ENCODE measurements at places on chromosomes 2 and 18.

DNA sequence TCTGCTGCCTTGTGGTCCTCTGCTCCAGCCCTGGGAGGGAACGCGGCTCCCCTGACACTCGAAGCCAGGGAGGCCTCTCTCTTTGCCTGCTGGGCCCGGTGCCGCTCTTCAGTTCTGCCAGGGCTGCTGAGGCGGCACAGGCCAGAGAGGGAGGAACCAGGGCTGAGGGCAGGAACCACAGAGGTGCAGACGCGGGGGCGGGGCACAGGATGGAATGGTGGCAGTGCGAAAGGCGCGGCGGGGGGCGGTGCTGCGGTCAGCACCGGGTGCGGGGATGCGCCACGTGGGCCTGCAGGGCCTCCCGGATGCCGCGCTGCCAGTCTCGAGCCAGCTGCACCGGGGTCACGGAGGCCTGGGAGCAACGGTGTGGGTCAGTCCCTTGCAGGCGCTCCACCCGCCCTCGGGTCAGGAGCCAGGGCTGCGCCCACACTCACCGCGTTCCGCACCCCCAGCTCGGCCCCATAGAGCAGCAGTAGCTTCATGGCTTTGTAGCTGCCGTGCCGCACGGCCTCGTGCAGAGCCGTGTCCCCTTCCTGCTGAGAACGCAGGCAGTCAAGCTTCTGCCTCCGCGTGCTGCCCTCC is 4.4 kb downstream of the ANKRD23 start:
- DNase-seq, result no peak

DNA sequence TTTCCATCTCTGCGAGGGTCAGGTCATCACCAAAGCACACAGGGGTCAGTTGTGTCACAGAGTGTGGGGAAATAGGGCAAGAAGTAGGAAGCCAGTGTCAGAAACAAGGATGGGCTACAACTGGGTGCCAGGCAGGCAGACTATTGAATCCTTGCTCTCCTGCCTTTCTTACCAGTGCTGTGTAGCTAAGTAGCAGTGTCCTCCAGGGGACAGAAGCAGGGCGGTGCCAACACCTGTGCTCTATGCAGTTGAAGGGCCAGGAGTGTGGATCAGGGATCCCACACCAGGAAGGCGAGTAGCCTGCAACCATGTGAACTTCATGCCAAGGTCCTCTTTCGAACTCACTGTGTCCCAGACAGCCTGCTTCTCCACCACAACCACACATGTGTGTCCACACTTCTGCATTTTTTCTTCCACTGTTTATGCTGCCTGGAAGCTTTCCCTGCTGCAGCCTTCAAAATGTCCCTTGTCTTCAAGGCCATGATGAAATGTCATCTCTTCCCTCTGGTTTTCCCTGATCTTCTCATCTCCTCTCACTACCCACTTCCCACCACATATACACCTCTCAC is 25.4 kb upstream of the REG3G start:
- no peak for DNase-seq

DNA sequence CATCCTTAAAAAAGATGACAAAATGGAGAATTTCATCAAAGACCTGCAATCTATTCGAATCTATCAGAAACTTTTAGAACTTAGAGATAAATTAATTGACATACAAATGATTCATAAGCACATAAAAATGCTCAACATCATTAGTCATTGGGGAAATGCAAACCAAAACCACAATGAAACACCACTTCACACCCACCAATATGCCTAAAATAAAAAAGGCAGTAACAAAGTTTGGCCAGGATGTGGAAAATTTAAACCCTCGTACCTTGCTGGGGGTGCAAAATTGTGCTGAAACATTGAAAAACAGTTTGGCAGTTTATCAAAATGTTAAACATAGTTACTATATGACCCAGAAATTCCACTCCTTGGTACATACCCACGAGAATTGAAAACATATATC is 11.5 kb upstream of the EIF2AK3 start:
- no peak for DNase-seq

GRCh38 chr2:179031731-179032408 is 18.1 kb downstream of the CCDC141 start:
- DNase-seq, result no peak

DNA sequence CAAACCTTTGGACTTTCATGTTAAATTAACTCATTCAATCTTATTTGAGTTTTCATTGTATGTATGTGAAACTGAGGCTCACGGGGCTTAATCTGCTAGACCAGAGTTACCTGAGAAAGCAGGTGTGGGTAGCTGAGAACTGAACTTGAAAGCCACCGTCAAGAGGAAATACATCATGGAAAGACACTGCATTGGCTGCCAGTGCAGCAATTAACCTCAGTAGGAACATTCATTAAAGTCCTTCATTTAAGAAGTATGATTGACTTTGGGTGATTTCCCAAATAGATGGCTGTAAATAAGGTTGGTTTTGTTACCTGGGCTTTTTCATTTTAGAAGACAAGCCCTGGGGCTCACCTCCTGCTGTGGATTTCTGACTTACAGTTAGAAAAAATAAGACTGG is 36.5 kb upstream of the MGAT5 start:
- DNase-seq, result no peak

DNA sequence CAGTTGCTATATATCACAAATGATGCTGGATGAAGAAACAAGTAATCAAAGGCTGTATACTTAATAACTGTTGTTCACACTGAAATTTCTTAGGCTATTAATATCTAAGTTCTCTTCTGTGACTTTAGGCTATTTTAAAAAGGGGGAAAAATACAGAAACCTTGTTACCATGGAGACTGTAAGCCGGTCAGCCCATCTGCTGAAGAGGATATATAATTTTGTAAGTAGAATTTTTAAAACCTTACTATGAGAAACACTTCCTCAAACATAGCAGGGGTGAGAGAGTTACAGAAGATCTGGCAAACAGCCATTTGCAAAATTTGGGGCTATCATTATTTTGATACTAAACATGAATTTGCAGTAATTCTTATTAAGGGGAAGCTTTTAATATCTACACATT is 27.8 kb downstream of the CACNB4 start:
- DNase-seq, result no peak

DNA sequence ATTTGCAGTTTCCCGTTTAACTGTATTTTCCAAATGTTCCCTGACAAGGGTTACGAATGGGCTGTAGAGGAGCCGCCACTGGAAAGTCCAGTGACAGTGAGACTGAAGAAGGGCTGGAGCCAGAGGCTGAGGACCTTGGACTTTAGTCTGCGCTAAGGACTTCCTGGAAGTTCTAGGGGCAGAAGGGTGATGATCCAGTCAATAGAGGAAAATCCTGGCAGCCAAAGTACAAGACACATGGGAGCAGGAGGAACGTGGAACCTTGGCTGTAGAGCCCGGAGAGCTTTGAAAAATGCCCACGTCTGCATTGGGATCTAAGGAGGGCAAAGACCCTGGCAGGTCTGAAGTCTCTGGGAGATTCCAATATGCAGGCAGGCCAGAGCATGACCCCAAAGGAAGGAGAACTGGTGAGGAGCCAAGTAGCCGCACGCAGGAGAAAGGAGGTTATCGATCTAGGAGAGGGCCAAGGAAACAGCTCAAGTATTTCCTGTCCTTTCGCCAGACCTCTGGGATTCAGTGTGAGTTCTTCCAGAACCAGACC is 28.5 kb downstream of the MBP start:
- no peak for DNase-seq

GRCh38 chr2:9650119-9650821 is 19.5 kb upstream of the YWHAQ start:
- no peak for DNase-seq

DNA sequence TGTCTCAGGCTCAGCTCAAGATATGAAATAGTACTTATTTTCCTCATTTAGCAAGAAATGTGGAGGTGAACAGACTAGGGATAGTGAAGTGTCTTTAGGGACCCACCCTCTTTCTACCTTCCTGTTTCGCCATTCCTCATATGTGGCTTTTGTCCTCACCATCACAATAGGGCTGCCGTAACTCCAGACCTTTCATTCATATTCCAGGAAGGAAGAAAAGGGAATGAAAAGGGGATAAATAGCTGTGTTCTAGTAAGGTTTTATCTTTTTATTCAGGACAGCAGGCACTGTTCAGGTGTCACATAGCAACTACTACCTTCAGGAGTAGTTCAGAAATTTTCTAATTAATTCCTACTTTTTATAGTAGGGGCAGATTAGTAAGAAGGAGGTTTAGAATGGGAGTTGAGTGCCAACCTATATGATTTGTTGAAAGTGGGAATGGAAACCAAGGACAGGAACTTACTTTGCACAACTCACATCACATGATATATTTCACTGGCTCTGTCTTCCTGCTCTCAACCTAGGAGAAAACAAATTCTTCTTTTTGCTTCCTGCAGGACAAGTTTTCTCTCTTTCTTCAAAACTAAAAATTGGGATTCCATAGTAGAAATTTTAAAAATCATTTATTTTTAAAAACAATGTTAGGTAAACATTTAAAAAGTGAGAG is 36.0 kb upstream of the HDAC4 start:
- DNase-seq, result no peak

- no peak for DNase-seq
Measured at GRCh38 chr18:33630476-33630875, 52.5 kb downstream of the ASXL3 start.

DNA sequence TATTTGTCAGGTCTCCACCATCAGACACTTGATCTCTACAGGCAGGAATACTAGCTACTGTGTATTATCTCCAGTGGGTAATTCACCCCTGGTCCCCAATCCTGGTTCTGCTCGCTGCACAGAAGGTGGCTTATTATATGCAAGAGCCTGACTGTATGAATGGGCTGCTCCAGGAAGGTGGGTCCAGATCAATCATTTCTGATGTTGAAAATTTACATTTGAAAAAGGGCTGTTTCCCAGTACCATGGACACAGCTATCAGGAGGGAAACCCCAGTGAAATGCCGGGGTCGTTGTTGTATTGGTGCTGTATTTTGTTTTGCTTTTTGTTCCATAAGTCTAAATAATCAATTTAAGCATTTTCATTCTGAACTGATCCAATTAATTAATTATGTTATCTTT is 367.6 kb downstream of the RND3 start:
- no peak for DNase-seq

- DNase-seq, result peak; percentile 51
Measured at GRCh38 chr2:156110890-156111289, 221.6 kb downstream of the NR4A2 start.

DNA sequence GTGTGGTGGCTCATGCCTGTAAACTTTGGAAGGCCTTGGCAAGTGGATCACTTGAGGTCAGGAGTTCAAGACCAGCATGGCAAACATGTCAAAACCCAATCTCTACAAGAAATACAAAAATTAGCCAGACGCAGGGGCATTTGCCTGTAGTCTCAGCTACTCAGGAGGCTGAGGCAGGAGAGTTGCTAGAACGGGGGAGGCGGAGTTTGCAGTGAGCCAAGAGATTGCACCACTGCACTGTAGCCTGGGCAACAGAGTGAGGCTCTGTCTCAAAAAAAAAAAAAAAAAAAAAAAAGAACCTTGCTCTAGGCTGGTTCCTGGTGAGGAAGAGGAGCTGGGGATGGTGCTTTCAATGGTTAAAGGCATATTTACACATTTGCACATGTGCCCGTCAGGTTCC is 129.4 kb downstream of the LYPD6B start:
- no peak for DNase-seq

- no peak for DNase-seq
Measured at GRCh38 chr18:3450799-3451182, 819 bp downstream of the TGIF1 start.

- DNase-seq, result no peak
Measured at GRCh38 chr2:143574069-143574468, 444.9 kb downstream of the ARHGAP15 start.

DNA sequence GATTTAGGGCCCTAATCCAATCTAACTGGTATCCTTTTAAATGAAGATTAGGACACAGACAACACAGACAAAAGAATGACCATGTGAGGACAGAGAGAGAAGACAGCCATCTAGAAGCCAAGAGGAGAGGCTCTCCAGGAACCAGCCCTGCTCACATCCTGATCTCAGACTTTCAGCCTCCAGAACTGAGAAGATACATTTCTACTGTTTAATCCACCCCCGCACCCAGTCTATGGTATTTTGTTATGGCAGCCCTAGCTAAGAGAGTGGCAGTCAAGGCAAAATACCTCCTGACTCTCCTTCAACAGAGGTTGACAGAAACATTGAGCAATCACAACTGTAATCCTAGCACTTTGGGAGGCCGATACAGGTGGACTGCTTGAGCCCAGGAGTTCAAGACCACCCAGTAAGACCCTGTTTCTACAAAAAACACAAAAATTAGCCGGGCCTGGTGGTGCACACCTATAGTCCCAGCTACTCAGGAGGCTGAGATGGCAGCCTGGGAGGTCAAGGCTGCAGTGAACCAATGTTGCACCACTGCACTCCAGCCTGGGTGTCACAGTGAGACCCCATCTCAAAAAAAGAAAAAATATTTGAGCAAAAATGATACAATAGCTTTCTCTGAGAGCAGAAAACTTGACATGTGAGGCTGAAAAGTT is 34.7 kb downstream of the WDR33 start:
- no peak for DNase-seq

DNA sequence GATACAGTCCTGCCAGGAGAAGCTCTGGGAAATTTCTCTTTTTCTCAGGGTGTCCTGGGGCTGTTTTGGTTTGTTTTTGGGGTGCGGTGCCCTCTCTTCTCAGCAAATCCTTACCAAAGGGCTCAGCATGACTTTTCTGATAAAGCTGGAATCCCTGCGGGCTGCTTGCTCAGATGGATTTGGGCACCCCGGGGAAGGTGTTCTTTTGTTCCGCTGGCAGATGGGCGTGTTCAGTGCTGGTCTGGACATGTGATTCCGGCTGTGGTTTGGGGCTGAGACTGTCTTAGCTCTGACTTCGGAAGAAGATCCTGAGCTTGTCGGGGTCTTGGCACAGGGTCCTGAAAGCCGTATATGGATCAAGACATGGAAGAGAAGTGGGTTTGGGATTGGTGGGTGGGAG is 134.2 kb upstream of the SPRED2 start:
- DNase-seq, result no peak

GRCh38 chr2:148524519-148524919 is 120.0 kb upstream of the EPC2 start:
- no peak for DNase-seq

- DNase-seq, result no peak
Measured at GRCh38 chr18:59861963-59862819, 37.6 kb upstream of the PMAIP1 start.

- DNase-seq, result no peak
Measured at GRCh38 chr2:108351889-108352288, 25.9 kb upstream of the SULT1C4 start.

GRCh38 chr2:221335219-221335752 is 236.8 kb downstream of the EPHA4 start:
- DNase-seq, result no peak

GRCh38 chr2:39728941-39729351 is 50.1 kb downstream of the THUMPD2 start:
- DNase-seq, result peak; percentile 48

- DNase-seq, result peak; percentile 1
Measured at GRCh38 chr2:649426-650342, 27.5 kb downstream of the TMEM18 start.

DNA sequence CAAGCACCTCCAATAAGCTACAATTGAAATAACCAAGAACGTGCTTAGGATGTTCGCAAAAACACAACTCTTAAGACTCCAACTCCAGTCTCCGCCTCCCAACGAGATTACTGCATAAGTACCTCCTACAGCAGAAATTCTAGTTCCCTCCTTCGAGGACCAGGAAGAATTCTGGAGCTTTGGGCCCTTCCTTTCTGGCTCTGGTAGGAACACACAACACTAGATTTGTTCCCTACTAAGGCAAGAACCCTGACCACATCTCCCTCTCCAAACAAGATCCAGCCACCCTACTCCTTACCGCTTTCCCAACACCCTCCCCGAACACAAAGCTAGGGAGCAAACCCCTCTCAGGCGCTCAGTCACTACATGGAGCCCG is 721 bp downstream of the ADAM17 start:
- DNase-seq, result peak; percentile 21

- no peak for DNase-seq
Measured at GRCh38 chr18:8462651-8463185, 146.5 kb upstream of the RAB12 start.
